ENCODE measurements at places on chromosomes 3 and 15. TPM values are rescaled to one million over a fixed set of nuclear protein-coding genes. Genes with fewer than 3 reads are reported as not detected.

DNA sequence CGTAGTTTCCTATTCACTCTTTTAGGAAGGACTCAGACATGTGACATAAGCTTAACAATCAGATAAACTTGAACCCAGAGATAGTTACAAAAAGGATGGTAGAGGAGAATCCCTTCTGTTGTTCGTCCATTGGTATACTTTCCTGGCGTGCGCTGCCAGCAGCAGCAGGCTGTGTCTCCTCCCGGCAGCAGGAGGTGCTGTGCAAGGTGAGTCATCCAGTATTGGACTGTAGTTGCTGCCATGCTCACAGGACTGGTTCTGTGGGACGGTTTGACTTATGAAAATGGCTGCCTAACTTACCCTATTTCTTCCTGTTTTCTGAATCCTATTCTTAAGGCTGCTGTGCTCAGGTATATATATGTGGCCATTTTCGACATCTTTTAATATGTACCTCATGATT is 253.4 kb upstream of the LRRC3B start:
- DNase-seq: peak; percentile 23

- DNase-seq: no peak
These were observed 57.1 kb upstream of the GATA2 start for GRCh38 chr3:128550113-128550440.

- no peak for DNase-seq
These were observed 232.6 kb upstream of the LRTM1 start for GRCh38 chr3:55160241-55160983.

GRCh38 chr3:99899603-99900002 is 81.9 kb downstream of the CMSS1 start:
- no peak for DNase-seq

- DNase-seq: no peak
These were observed 104.9 kb downstream of the NSUN3 start for GRCh38 chr3:94167796-94168195.

DNA sequence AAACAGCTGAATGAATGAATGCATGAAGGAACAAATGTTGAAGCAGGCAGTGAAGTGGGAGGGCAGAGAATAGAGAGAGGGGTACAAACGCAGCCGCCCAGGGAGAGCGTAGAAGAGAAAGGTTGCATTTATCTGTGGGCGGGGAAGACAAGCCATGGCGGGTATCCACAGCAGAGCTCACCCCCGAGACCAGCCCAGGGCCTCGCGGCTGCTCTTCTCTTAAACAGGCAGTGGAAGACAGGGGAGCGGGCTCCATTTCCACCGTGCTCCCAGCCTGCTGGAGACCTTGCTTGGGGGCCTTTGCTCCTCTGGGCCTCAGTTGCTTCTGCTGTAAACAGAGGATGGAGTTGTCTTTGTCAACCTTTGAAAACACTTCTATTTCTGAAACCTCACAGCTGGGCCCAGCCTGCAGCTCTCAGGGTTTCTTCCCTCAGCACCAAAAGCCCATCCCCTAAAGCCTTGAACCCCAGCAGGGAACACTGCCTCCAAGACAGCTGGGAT is 259.5 kb downstream of the UACA start:
- no peak for DNase-seq

- no peak for DNase-seq
These were observed 14.4 kb downstream of the KLF13 start for GRCh38 chr15:31341071-31341470.

DNA sequence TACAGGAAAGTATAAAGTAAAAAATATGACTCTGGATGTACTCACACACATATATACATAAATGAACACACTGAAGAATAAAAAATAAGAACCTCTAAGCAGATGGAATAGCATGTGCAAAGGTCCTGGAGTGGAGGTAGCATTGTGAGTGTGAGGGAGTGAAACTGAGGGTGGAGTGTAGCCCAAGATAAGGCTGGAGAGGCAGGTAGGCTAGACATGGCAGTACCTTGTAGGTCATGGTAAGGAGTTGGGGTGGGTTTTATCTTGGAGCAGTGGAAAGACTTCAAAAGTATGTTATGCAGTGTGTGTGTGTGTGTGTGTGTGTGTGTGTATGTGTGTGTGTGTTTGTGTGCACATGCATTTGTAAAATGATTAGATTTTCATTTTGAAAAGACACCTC is 49.5 kb downstream of the TLNRD1 start:
- no peak for DNase-seq

- no peak for DNase-seq
These were observed 125.4 kb downstream of the TP63 start for GRCh38 chr3:189756582-189757078.

DNA sequence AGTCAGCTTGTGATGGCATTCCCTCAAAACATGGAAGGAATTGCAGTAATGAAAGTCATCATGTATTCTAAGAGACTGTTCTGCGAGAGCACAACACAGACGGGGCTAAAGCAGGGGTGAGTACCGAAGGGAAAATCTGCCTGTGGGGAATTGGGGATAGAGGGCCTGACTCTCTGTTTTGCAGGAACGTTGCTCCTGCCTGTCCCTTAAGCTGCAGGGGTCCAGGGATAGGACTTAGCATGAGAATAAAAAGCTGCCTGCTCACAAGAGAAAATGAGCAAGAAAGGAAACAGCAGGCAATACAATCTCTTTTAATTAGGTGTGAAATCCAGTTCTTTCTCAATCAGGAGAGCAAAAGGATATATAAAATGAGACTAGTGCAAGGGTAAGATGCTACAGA is 62.2 kb downstream of the TIGIT start:
- no peak for DNase-seq

DNA sequence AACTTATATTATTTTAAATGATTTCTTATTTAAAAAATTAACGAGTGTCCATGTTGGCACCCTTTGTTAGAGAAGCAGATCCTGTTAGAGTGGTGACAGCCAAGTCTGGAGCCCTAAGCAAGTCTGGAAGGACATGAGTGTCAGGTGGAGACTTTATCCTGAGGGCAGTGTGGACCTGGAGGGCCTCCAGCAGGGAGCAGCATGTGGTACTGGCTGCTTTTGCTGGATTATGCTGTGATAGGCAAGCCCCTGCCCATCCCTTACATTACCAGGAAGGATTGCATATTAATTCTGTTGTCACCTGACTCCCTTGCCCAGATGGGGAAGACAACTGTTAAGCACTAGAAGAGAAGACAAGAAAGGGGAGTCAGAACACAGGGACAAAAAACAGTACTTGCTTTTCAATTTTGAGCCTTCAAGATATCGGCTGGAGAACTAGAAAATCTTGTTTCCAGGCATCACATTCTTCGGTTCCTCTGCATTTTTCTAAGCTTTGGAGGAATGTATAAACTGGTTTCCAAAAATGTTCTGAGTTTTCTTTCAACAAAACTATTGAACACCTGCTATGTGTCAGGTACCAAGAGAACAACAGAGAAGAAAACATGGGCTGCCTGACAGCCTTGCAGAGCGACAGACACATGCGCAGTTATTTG is 22.7 kb downstream of the ZNF860 start:
- peak; percentile 11 for DNase-seq

GRCh38 chr3:117106396-117106795 is 396.8 kb downstream of the TUSC7 start:
- DNase-seq: no peak

- no peak for DNase-seq
These were observed 4.0 kb upstream of the DENND6A start for GRCh38 chr3:57696801-57697321.

GRCh38 chr3:97121386-97121785 is 307.0 kb downstream of the EPHA6 start:
- DNase-seq: no peak

- DNase-seq: no peak
These were observed 898.2 kb downstream of the MCTP2 start for GRCh38 chr15:95129574-95129973.

DNA sequence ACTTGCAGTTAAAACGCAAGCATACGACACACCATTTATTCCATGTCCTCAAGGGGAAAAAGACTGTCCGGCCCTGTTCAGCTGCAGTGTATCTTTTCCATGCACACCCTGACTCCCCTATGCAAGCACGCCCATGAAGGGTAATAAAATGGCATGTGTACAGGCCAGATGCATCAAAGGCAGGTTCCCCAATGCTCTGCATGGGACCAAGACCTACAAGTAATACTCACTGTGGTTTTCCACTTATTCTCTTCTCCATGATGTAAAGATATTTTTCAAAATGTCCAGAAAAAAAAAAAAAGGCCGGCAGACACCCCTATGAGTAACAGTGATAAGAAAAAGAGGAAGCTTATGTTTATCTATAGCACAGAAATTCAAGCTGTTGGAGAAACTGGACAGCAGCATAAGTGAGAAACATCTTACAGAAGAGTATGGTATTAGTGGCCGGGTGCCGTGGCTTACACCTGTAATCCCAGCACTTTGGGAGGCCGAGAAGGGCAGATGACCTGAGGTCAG is 70.8 kb downstream of the MCF2L2 start:
- no peak for DNase-seq

DNA sequence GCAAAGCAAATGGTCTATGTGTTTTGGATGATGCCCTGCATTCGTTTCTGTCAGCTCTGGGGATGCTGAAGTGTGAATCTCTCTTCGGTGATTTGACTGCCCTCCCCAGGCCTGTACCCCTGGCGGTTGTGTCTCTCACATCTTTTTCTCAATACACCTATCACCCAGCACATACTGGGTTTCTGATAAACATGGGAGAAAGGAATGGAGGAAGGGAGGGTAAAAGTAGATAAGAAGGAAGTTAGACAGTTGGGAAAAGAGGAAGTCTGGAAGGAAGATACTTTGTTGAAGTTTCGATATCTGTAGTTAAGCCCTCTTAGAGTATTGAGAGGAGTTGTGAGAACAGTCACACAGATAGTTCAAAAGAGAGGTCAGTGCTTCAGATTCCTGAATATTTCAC is 35.8 kb upstream of the LRTM1 start:
- no peak for DNase-seq

GRCh38 chr15:98699591-98700424 is 51.5 kb downstream of the IGF1R start:
- no peak for DNase-seq

DNA sequence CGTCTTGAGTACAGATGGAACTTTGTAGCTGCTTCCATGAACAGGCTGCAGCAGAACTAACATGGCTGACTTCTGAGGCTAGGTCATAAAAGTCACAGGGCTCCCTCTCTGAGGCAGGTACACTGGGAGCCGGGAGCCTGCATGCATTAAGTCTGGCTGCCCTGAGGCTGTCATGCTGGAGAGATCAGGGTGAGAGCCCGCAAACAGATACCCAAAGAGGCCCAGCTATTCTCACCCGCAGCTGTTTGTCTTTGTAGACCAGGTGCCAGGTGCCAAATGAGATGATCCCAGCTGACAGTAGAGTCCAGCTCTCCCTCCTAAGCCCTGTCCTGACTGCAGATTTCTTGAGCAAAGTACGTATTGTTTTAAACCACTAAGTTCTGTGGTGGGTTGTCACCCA is 8.6 kb upstream of the SLCO3A1 start:
- DNase-seq: no peak

GRCh38 chr3:71111784-71112440 is 471.6 kb downstream of the FOXP1 start:
- no peak for DNase-seq

GRCh38 chr3:32009101-32009500 is 27.6 kb downstream of the ZNF860 start:
- no peak for DNase-seq

- no peak for DNase-seq
These were observed 17.7 kb upstream of the ADAMTS7 start for GRCh38 chr15:78828920-78829319.

DNA sequence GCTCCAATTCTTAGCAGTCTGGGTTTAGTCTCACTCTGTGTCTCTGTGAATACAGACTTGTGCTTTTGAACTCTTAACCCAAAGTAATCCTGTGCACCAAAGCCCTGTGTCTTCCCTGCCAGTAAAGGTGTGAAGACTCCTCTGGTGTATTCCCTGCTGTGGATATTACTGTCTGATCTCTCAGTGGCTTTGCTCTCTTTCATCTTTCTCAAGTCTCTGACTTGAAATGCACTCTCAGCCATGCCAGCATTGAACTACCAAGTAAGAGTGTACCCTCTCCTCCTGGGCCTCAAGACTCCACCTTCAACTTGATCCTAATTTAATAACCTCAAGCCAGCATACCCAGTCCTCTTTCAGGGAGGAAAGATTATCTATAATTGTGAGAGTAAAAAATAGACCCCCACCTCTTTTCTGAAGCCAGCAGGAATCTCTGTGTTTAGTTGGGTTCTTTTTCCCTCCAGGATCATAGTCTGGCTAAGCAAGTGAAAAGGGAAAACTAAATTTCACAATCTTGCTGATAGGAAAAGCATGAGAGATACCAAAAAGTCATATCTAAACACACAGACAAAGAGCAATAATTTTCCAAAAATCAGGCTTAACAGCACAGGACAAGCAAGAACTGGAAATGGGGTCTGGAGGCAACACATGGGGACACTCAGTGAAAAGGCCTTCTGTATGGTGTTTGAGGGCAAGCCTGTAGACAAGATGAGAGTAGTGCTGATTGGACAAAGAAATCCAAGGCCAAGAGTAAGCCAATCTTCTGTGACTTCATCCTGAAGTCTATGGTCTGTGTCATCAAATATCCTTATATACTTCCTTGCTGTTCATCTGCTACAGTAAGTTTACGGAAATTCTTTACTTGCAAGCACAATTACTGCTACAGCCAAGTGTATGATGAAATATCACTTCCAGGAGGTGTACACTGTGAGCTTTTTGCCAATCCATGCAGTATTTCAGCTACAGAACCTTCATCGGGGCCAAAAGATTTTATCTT is 296.1 kb upstream of the TGFBR2 start:
- DNase-seq: no peak

DNA sequence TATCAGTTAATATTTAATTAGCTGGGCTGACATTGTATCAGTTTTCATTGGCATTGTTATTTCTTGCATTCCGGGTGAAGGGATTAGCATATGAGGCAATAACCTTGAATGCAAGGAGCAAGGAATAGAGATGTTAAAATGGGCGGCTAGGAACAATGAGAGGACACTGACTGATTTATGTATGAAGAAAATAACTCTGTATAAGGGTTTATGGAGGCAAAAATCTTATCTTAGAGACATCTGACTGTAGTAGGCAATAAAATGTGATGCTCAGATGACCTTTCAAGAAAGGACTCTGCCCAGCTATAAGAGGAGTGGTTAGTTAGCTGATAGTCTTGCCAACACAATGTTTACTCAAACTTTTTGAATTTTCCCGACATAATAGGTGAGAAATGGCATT is 158.3 kb downstream of the EFHB start:
- DNase-seq: no peak

DNA sequence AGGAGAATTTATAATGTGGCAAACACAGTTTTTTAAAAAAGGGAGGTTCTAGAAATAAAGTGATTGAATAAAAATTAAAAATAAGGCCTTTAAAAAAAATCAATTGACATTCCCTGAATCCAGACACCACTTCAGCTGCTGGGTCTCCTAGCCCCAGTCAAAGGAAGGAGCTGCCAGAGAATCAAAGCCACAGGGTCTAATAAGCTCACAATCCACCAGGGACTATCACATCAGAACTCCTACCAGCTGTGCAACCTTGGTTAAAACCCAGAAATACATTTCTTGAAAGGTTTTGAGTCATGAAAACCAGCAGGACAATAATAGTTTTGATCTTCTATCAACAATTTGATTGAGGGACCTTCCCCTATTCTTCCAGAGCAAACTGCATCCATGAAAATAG is 134.5 kb downstream of the MECOM start:
- no peak for DNase-seq

The ADPRH gene
- total RNA-seq: 1.6 TPM

The PTPRG gene
- 36.7 TPM for total RNA-seq

The CTDSPL gene
- 15.5 TPM for total RNA-seq

The FBXO40 gene
- 0.08 TPM for total RNA-seq

The TPRG1 gene
- 0.45 TPM for total RNA-seq

The NME9 gene
- total RNA-seq: not detected

The TMCC1 gene
- total RNA-seq: 9.2 TPM

The ASB14 gene
- not detected for total RNA-seq

The SLC12A1 gene
- 0.16 TPM for total RNA-seq

The CD200 gene
- 1.9 TPM for total RNA-seq

The MRPS22 gene
- 129 TPM for total RNA-seq

The CTXN2 gene
- total RNA-seq: not detected

The PLA2G4E gene
- not detected for total RNA-seq

All from SK-MEL-5 (cell line).